ENCODE measurements at places on chromosomes 4 and X. TPM values are rescaled to one million over a fixed set of nuclear protein-coding genes. Genes with fewer than 3 reads are reported as not detected.

DNA sequence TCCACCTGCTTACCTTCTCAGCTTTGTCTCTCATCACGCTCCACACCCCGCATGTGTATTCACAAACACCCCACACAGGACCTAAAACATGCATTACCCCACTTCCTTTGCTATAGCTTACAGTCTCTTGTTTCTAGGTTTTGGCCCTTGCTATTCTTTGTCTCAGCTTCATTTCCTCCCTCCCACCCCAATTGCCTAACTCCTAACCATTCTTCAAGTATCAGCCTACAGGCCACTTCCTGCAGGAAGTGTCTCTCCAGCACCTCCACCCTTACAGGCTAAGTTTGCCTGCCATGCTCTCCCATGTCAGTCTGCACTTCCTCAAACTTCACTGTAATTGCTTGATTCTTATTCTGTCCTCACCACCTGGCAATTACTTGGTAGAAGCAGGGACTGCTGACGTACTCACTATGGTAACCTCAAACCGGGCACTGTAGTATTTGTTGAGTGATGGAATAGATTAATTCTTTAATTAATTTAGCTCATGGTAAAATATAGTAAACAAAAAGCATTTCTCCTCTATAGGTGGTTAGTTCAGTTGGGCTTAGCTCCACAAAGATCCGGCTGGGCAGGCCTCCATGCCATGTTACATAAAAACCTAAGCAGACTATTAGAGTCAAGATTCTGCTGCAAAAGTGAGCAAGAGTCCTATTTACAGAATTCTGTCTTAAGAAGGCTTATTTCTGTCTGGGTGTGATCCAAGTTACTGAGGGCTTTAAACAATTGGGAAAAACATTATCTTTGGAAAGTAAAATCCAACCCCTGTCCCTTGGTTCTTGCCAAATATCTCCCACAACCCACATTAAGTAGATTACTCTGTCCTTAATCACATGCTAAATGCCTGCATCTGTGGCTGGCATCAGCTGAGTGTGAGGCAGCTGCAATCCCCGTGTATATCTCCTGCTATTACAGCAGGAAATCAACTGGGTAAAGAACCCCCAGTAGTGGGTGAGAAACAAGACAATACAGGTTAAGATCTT, 124.7 kb upstream of the CPEB2 start:
- DNase-seq, result no peak

DNA sequence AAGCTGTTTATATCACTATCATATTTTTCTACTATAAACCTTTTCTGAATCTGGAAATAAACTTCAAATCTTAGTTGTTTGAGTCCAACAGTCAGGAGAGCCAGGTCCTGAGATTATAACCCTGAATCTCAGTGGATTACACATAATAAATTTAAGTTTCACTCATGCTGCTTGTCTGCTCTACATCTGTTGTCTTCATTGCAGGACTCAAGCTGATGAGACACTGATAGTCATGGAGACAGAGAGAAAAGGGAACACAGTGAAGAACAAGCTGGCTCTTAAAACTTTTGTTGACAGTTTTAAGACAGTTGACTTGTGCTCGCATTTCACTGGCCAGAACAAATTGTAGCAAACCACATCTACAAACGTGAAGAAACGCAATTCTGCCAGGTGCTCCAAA, 327.0 kb upstream of the CTSO start:
- no peak for DNase-seq

DNA sequence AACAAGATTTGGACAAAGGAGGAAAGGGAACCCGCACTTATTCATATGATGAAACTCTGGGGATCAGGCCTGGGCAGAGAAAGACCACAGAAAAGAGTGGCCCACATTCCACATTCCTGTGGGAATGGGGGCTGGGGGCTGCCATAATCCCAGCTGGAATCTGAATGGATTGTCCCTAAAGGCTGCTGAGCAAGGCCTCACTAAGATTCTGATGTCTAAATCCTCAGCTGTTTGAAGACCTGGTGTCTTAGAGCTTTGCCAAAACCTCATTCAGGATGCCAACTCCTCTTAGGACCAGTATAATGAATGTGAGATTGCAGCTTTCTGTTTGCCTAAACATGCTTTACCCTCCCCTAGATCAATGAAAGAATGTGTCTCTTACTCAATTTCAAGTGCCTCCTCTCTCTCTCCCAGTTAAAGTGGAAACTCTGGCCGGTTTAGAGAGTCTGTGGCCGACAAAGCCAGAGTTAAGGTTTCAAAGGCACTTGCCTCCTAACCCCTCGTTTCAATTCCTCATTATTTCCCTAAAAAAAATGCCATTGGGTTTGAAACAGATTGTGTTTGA, 33.3 kb upstream of the GPC4 start:
- no peak for DNase-seq

DNA sequence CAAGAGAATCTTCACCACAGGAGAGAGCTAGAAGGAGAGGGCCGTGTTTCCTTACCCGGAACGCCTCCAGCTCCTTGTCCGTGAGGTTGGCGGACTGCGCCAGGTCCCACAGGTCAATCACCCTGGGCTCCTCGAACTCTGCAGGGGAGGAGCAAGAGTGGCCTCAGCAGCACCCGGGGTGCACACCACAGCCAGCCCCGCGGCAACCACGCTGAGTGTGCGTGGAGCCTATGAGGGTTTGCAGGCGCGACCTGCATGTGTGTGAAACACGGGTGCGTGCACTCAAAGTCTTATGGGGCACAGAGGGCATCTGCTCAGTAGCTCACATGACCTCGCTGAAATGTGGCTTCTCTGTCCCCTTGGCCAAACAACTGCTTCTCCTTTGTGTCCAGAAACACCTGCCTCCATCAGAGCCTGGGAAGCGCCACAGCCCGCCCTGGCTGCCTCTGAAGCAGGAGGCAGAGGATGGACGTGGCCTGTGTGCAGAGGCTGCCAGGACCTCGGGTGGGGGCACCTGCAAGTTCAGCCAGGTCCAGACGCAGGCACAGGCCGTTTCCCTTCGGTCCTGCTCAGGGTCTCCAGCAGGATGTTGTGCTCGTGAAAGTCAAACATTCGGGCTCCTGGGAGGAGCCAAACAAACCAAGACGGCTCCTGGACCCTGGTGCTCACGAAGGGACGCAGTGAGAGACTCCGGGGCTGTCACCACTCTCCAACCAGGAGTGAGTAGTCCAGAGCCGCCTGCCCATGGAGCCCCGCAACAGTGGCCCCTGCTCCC, 16.0 kb downstream of the LRPAP1 start:
- no peak for DNase-seq

DNA sequence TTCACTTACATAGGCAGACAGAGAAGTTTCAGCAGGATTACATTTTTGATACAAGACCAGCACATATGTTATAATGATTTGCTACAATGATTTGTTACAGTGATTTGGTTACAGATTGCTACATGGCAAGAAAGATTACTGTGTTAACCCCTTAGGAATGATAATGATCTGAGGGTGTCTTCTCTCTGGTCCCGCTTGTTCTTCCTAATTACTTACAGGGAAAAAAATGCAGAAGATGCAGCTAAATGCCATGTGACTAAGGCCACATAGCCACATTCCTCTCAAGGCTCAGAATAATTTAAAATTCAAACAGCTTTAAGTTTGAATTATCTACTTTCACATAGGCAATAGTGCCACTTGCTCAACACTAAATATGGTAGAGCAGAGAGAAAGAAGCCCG, 9.7 kb upstream of the LAP3 start:
- DNase-seq, result no peak

DNA sequence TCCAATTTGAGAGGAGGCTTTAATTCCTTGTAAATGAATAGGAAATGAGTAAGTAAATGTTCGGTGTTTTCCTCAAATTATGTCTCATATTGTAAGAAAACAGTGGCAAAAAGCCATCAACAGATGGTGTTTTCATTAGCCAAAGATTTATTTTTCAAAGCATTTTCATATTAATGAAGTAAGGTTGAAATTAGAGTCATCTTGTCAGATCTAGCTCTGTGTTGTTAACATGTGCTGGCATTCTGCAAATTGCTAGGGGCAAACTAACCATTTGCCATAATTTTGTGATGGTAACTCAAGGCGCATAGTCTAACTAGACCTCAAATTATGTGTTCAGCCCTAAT, 24.7 kb downstream of the MID2 start:
- DNase-seq, result no peak

DNA sequence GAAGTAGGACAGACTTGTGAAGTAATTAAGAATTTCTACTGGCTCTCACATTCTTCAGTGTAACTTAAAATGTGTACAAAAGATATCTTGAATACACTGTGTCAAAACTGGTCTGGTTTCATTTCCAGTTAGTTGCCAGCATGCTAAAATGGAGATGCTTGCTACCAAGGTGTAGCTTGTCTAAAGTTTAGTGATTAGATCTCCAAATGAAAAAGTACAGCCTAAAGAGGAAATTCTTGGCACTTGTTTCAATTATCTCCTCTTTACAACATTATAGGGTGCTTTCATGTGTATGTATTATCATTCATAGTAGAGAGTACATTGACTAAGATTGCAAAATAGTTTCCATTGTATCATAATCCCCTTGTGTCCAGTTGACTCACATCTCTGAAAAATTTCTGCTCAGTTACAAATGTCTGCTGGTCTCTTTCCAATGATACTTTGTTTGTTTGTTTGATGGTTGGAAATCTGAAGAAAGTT, 97.3 kb upstream of the SPRY1 start:
- DNase-seq, result no peak

GRCh38 chrX:117995378-117995777, 121.2 kb downstream of the KLHL13 start:
- DNase-seq, result no peak

DNA sequence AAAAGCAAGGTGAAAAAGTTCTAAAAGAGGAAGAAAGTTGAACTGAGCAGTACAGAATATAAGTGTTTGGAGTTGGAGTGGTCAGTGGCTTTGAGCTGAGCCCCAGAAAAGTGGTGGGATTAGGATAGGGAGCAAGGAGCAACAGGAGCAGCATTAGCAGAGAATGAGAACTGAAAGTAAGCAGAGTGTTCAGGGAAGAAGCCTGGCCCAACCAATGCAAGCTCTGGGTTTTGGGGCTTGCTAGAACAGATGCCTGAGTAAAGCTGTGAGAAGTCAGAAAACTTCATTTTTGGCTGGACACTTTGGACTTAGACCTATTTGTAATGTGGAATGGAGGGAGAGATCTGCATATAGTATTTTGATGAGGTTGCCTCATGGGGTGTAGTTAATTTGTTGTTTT, 17.8 kb downstream of the JADE1 start:
- DNase-seq, result no peak

PABPC1L2A gene
- total RNA-seq, result not detected

DRD5 gene
- total RNA-seq, result not detected

HSFX4 gene
- not detected for total RNA-seq

KANTR gene
- 6.4 TPM for total RNA-seq

HELT gene
- total RNA-seq, result not detected

HMX1 gene
- not detected for total RNA-seq

Data from NCI-H460 (cell line).